ENCODE measurements at places on chromosomes 3 and 15.

DNA sequence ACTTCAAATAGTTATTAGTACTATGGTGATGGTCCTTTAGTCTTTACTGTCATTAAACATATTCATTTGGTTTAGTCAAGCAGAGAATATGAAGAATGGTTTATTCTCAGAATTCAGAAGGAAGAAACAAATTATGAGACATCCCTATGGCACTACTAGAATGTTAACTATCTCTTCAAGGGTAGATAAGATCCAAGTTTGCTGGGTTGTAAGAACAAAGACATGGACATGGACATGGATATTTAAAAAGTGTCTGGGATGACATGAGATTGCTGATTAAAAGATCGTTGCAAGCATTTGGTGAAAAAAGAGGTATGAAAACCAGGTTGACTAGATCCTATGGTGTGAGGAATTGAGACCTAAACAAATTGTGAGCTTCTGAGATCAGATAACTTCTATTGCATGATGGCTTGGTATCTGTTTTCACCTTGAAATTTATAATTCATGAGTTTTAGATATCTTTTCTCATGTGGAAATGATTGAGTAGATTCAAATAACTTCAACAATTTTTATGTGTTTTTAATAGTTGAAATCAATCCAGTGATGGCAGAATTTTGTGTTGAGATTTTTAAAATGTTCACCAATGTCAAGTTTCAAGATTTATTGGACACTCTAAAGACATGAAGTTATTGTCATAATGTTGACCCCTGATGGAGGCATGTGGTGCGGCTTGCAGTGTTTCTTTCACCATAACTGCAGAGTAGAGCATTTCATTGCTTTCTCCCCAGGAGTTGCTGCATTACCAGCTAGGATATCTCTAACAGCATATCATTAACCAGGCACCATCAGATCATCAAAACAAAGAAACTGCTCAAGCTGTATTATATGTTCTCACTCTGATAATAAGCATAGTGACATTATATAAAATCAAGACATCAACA, 72.6 kb downstream of the NAALADL2 start:
- no peak for DNase-seq

GRCh38 chr3:53375019-53375418, 27.7 kb upstream of the DCP1A start:
- DNase-seq: no peak

DNA sequence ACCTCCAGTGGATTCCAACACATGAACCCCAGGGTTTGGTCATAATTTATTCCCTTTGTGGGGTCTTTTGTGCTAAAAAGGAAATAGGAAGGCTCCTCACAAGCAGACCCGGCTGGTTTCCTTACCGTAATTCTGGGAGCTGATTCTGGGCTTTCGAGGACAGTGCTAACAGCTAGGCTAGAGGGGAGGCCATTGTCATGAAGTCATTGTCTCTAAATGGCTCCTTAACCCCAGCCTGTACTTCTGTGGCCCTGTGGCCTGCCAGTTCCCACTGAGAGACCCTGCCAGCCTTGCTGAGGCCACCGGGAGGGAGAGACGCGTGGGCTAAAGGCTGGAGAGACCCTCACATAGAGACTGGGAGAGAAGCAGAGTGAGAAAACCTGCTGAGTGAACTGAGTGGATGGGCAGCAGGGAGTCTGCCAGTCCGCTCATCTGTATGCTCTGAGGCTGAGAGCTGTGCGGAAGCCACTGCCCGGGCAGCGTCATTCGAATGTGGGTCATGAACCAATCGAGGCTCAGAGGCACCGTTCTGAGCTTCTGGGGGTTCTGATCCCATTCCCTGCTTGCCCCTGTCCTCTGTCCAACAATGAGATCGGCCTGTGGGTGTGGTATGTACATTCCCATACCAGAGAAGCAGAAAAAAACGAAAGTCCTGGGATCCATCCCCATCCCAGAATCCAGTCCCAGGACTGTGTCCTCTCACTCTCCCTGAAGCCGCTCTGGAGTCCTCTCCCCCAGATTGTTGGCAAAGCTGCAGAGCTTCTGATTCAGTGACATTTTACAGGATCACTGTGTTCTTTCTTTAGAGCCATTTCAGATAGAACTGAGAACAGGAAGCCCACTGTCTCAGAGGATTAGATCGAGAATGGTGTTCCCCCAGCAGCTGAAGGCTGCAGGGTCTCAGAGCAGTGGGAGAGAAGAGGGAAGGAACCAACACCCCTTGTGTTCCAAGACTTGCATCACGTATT, 21.3 kb upstream of the DGKG start:
- no peak for DNase-seq

GRCh38 chr3:23761440-23761896, 44.3 kb upstream of the UBE2E1 start:
- no peak for DNase-seq

GRCh38 chr3:13508496-13508895, 28.4 kb downstream of the HDAC11 start:
- no peak for DNase-seq

GRCh38 chr3:127209155-127209839, 16.4 kb downstream of the PRR23E start:
- no peak for DNase-seq

- no peak for DNase-seq
These were observed 715 bp upstream of the SCAPER start for GRCh38 chr15:76905855-76906254.

GRCh38 chr15:63615935-63616334, 18.7 kb downstream of the FBXL22 start:
- no peak for DNase-seq

DNA sequence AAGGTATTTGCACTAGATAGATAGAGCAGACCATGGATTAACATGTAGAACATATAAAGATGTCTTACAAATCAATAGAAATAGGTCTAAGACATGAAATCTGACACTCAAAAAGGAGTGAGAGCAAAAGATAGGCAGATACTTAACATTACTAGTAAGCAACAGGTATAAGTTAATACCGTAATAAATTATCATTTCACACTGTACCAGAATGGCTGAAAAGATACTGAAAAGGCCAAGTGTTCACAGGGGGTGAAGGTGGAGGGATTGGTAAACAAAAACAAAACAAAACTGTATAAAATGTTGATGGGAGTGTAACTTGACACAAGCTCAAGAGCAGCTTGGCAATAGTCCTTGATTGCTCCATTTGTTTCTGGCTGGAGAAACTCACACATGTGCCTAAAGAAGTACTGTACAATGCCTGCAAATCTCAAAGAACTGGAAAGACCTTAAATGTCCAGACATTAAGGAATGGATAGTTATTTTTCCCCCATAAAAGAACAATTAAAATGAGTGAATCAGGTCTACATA, 3.5 kb downstream of the NSMCE3 start:
- no peak for DNase-seq

DNA sequence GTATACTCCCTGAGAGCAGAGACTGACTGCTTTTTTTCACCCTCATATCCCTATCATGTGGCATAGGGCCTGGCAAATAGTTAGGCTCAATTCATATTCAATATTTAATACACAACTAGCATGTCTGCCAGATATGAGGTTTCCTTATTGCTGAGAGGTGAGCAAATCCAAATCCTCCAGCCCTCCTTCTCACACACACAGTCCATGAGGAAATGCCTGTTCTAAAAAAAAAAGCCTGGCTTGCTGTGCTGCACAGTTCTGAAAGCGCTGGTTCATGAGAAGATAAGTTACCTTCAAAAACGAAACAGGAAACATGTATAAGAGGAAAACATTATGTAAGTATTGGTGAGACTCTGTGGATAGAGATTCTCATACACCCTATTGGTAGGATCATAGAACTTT, 15.5 kb upstream of the ACAP2 start:
- DNase-seq: no peak

DNA sequence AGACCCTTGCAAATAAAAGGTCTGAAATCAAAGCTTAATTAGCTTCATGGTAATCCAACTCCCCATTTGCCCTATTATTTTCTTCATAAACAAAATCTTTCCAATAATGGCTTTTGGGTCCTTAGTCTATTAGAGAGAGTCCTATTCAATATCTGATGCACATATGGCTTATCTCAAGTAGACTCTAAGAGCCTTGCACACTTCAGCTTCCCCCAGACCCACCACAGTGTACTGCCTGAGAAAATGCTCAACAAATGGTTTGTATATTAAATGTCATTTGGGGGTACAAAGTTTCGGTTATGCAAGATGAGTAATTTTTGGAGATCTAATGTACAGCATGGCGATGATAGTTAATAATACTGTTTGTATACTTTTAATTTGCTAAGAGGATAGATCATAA, 28.9 kb downstream of the FSTL1 start:
- no peak for DNase-seq

DNA sequence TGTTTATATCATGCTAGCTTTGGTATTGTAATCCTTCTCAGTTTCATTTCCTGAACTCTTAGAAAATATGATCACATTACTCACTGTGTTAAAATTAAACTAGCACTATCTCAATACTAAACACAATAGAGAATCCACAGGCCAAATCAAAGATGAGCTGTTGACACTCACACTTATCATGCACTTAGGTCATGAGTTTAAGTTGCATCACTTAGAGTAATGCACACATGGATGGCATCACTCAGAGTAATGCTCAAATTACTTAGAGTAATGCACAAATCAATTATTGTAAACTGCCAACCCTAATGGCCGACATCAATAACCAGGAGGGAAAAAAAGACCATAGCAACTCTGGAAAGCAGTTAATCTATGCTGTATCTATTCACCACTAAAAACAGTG, 40.0 kb upstream of the MCF2L2 start:
- no peak for DNase-seq

- DNase-seq: no peak
These were observed 56.9 kb downstream of the SPSB4 start for GRCh38 chr3:141108039-141108438.

GRCh38 chr3:192336286-192336685, 391.1 kb downstream of the FGF12 start:
- DNase-seq: no peak

- DNase-seq: no peak
These were observed 67.2 kb downstream of the EFHB start for GRCh38 chr3:19866751-19867347.

- DNase-seq: no peak
These were observed 129.0 kb downstream of the LRRK1 start for GRCh38 chr15:101048176-101048575.

DNA sequence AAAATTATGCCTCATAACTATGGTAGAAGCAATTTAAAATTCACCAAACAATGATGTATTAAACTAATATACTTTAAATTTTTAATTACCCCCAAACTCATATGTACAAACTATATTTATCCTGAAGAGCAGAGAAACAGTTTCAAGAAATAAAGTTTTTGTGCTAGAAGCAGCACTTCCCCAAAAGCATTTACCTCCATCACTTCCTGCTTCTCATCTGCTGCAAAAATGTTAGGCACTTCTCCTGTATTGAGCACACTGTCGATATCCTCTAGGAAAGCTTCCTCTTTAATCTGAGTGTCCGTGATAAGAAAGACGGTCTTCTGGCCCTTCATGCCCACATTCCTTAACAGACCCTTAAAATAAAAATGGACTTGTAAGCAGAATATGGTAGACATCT, 101.5 kb upstream of the ASB14 start:
- no peak for DNase-seq

DNA sequence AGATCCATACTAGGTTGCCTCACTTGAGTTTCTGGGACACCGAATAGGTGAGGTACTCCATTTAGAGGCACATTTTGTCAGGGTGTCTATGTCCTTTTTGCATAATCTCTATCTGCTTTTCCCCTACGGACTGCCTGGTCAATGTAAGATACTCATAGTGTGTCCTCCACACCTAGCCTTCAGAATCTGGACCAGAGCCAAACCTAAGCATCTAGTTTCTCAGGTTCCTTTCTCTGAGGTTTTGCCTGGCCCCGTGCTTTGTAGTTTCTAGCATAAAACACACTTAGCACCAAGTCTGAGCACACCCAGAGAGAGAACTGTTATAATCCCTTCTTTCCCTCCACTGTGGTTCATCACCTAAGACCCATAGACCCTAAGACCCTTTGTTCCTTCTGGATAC, 105.9 kb upstream of the MLF1 start:
- DNase-seq: no peak

DNA sequence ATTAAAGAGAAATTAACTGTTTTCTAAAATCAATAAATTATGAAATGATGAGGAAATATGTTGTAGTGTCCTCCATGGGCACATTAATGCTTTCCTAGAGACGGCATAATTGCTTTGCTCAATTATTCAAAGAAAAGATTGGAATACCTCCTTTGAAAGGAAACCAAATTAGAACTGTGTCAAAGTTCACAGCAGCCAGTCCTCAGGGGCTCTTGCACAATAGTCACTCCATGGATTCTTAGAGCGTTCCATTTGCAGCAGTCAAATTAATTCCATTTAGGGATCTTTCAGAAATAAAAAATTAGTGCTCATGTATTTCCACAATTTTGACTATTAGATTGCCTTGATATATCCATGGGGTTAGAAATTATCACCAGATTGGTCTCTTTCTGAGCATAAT, 841.6 kb upstream of the DPPA4 start:
- no peak for DNase-seq

GRCh38 chr3:190205739-190206138, 85.0 kb upstream of the P3H2 start:
- DNase-seq: no peak

GRCh38 chr3:157465741-157466140, 29.1 kb downstream of the PTX3 start:
- no peak for DNase-seq

GRCh38 chr3:111278959-111279358, 207.3 kb downstream of the NECTIN3 start:
- DNase-seq: no peak

- no peak for DNase-seq
These were observed 21.3 kb upstream of the SCN10A start for GRCh38 chr3:38837358-38837757.

DNA sequence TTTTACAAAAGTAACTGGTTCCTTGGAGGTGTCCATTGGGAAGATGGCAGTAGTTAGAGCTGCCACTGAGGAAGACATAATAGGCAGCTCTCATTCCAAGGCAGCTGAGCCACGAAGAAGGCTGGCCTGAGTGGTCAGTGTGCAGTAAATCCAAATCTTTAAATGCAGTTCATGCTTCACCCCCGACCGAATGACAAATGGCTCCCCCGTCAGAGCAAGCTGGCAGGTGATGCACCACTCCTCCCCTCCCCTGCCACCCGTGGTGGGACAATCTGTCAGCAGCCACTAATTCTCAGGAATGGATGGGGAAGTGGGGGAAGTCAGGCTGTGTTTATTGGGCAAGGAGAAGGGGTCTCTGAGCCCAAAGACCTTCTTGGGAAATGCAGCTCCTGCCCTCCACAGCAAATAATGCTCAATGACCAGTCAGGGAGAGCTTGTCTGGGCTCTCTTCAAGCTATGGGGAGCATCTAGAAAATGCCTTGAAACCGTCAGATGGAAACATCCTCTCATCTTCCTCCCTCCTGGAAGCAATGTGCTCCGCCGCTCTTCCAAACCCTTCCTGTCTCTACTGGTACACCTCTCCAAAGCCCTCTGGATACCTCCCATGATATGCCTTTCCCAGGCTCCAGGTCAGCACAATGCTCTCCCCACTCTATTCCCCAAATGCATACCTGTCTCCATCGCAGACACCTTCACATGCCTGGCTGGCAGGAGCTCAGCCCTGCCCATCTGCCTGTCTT, 65.4 kb downstream of the LIPC start:
- no peak for DNase-seq

DNA sequence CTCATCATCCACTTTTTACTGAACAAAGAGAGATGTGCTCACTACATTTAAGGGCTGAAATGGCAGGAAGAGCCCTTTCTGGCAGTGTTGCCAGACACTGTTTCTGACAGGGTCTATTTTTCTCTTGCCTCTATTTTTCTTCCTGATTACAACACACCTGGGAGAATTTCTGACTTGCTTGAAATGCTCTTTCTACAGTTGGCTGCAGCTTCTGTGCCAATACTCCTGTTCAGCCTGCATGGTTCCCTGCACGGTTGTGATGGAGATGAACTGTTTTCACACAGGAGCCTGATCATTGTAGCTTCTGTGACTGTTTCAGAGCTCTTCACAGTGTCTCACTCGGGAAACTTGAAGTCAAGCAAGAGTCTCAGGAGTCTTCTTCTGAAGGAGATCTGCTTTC, 83.0 kb upstream of the DLG1 start:
- no peak for DNase-seq

All from activated CD4-positive, alpha-beta T cell treated with anti-CD3 and anti-CD28 coated beads for 1 hour (primary cell).